NCI-H1105 treated with DMSO at 0.1 percent for 48 hours (cell line): ENCODE measurements at places on chromosomes 6 and 20.

DNA sequence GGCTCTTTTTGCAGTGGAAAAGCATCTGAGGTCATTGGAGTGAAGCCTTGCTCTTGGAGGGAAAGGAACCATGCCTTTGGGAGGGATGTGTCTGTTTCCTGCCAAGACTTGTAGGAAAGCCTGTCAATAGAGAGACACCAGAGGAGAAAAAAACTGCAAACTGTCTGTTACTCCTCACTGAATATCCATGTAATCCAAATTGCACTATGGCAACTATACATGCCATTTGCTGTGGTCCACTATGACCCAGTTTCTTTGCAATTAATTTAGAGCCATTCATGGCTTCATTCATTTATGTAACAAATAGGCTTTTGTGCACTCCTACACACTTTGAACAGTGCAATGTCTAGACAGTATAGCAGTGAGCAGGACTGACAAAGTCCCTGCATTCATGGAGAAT, 296.5 kb downstream of the SLC35F1 start:
- DNase-seq, result no peak

DNA sequence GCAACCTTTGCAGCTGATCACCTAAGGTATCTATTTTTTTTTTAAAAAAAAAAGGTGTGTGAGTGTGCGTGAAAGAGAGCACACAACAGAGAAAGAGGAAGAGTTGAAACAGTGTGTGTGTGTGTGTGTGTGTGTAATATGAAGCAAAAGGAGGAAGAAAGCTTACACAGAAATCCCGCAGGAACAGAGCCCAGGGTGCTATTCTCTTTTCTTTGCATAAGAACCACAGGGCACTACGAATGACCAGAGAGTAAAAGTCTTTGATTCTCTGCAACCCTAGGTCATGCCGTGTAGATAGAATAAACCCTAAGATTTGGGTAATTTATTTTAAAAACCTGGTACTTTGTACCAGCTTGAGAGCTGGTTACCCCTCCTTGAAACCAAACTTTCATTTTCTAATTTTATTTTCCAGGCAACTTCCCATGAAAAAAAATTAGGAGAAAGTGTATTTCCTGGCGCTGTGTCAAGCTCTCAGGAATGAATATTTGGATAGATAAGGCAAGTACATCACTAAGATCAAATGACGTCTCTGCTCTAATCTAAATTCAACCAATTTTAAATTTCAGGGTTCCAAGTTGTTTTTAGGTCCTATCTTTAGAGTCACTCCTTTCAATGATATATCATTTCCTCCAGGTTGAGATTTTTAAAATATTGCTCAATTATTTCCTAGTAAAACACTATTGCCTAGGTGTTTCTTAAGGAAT, 47.9 kb upstream of the ID4 start:
- DNase-seq, result no peak

DNA sequence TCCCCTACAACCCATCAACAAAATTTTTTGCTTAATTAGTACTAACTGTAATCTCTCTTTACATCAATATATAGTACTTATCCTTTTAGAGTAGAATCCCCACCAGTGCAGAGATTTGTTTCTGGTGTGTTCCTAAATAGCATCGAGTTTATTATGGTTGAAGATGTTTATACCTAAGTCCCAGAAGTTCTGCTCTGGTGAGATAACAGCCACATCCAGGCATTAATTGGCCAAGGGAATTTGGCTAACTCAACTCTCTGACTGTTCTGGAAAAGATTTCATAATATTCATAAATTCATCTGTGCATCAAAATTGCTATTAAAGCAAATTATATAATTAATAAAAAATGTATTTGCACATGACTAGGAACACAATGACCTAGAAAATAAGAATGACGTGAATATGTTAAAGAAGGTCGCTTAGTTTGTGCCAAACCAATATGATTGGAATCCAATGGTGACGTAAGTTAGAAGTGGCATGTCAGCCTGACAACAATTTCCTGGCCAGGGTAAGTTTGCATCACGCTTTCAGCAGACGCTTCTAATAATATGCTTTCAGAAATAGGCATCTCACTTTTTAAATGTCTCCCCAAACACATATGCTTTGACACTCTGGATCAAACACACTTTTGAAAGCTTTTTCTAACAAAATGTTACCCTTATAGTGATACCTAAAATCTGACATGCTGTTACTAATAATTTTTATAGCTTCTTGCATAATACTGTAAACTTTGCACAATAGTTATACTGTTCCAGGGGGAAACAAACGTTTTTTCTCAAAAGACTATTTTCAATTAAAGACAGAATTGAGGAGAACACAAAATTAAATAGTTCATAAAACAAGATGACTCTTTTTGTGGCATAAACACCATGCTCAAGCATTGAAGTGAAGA, 236.7 kb downstream of the TENT5A start:
- no peak for DNase-seq

- no peak for DNase-seq
These were observed 15.5 kb downstream of the COL9A3 start for GRCh38 chr20:62832212-62832922.

DNA sequence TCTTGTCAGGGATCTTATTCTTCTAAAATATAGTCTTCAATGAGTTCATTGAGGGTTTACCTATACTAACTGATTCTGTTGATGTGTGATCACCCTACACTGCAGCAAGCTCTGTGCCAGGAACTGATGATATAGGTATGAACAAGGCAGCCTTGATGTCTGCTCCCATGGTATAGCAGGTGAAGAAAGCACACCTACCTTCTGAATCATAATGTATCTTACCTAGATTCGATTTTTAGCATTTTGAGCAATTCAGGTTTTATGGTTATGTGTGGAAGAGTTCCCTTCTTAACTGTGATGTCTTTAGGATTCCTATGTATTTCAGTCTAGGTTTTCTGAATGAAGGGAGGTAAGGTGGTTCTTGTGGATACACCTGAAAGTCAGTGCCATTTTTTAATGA, 223.0 kb downstream of the DOK5 start:
- DNase-seq, result no peak

DNA sequence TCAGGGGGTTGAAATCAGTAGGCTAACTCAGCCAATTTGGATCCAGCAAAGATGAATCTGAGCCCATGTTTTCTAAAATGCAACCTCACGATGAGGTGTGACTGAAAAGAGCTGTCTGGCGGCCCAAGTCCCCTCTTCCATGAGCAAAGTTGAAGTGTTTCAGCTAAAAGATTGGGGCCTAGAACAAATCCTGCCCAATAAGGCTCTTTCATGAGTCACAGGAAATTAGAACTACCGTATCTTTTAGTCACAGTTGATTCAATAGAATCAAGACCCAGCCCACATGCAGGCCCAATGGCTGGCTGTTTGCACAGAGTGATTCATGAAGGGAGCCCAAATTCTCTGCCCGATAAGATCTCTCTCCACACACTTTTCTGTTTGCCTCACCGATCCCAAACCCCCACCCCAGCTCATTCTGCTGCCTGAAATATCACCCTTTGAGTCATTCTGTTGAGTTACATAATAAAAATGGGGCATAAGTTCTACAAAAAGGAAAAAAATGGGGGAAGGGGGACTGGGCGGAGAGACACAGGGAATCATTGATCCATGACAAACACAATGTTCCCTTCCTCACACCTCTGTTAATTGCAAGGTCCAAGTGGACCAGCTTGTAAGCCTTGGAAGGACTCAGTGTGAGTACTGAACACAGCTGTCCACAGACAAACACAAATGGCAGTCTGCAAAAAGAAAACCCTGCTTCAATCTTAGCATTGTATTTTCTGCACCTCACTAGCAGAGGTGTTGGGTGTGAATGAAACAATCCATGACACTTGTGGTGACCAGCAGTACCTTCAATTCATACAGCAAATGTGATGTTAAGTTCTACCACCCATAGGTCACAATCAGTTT, 13.8 kb downstream of the FOXQ1 start:
- DNase-seq, result no peak

DNA sequence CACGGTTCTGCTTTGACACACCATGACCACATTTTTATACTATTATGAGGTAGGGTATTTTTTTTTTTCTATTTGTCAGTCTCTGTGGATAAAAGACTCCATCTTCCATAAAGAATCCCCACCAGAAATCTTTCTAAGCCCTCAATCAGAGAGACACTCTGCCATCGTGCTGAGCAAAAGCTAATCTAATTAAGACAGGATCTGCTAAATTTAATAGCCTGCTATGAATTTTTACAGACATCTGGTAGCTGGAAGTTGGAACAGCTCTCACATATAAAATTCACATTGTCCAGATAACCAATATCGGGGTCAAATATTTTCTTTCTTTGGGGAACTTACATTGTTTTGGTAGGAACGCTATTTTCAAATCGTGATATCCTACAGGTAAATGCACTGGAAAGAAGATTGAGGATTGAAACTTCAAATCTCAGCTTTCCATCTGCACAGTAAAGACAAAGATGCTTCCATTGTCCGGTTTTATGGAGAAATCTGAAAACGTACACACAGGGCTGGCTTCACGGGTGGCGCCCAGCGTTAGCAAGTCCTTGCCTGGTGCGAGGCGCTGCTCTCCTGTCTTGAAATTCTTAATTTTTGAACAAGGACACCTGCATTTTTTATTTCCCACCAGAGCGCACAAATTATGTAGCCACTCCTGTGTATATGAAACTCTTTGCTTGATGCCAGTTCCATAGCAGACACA, 573.8 kb upstream of the NOX3 start:
- no peak for DNase-seq

GRCh38 chr6:14766391-14766994, 479.4 kb upstream of the JARID2 start:
- no peak for DNase-seq

- DNase-seq, result no peak
These were observed 379.9 kb downstream of the C6orf118 start for GRCh38 chr6:164929408-164929977.

GRCh38 chr6:136038531-136038930, 187.0 kb downstream of the PDE7B start:
- DNase-seq, result no peak

DNA sequence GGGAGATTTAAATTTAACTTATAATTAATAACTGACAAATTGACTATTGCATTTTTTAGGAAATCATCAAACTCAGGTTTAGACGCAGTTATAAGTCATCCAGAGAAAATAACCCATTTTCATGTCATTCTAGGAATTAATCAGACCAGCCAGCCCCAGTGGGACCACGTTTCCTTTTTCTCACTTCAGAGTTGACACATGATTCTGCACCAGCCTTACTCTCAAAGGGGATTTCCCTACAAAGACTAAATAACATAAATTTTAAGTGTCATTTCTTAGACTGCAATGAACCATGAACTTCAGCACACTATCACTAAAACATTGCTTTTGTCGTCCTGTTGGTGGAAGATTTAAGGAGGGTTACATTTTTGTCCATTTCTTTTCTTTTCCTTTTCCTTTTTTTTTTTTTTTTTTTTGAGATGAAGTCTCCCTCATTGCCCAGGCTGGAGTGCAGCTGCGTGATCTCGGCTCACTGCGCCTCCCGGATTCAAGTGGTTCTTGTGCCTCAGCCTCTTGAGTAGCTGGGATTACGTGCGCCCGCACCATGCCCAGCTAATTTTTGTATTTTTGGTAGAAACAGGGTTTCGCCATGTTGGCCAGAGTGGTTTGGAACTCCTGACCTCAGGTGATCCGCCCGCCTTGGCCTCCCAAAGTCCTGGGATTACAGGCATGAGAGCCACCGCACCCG, 3.6 kb downstream of the IPCEF1 start:
- no peak for DNase-seq

DNA sequence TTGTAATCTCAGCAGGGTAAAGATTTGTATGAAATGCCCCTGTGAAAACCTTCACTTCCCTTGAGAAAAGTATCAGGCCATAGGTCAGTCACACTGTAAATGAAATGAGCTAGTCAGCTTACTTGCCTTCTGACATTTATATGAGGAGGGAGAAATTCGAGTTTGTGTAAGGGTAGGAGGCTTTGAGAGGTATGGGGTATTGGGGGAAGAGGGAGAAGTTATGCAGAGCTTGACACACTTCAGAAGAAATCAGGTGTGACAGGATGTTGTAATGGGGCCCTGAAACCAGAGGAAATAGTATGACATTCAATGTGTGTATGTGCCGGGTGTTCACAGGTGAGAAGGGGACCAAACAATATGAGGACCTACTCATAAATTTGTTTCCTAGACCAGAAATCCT, 64.2 kb upstream of the CCN6 start:
- no peak for DNase-seq

DNA sequence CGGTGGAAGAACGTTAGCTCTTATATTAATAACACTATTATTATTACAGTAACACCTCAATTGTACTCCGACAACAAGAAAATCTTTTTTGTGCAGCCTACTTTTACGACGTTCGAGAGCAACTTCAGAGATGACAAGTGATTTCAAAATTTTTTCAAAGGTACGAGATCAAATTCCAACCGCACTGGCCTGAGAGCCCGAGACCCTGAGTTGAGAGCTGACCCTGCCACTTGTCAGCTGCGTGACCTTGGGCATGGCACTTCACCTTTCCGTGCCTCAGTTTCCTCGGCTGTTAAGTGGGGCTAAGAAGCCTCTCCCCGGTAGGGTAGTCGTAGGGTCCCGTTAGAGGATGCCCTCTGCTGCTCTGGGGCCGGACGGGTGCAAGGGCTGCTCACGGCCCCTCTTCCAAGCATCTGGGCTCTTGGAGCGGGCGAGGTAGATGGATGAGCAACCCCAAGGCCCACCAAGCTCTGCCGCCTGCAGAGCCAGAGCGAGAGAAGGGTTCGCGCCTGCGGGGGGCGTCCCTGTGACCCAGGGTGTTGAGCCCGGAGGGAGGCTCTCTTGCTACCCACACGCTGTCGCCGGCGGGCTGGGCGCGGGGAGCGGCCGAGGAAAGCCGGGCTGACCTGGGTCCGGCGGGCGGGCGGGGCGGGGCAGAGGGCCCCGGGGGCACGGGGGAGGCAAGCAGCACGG, 510 bp downstream of the NDRG3 start:
- DNase-seq, result no peak

- DNase-seq, result no peak
These were observed 45.4 kb upstream of the RPL7L1 start for GRCh38 chr6:42834056-42834455.

DNA sequence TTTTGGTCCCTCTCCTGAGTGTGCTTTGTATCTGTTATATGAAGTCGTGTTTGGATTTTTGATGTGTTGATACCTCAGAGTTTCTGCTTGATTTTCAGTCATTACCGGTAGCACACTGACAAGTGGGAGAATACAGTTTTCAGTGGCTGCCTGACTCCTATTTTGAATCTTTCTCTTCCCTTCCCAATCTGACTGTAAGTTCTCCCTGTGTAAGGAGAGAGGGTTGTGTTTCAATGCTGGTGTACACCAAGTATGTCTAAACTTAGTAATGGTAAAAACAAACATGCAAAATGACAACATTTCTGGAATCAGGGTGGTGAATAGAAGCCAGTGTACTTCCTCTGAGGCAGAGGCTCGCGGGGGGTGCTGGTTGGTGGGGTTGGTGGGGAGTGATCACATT, 103.4 kb downstream of the HIVEP1 start:
- DNase-seq, result no peak

GRCh38 chr6:22027040-22027725, 269.7 kb downstream of the PRL start:
- no peak for DNase-seq
